ENCODE measurements at places on chromosomes 1 and 21. TPM values are rescaled to one million over a fixed set of nuclear protein-coding genes. Genes with fewer than 3 reads are reported as not detected.

GRCh38 chr1:7784492-7785071 is 491 bp downstream of the PER3 start:
- DNase-seq, result peak; percentile 66

- no peak for DNase-seq
These were observed 17.9 kb downstream of the MRAP start for GRCh38 chr21:32316361-32317215.

GRCh38 chr1:37175666-37176215 is 141.4 kb upstream of the GRIK3 start:
- no peak for DNase-seq

Gene KIFAP3
- total RNA-seq, result 68.2 TPM

Gene DNALI1
- total RNA-seq, result 8.2 TPM

Gene RERE
- 175 TPM for total RNA-seq

Gene SPATA45
- total RNA-seq, result not detected

- no peak for DNase-seq
These were observed 8.9 kb downstream of the PTPN14 start for GRCh38 chr1:214542275-214543199.

Gene HHAT
- 2.8 TPM for total RNA-seq

DNA sequence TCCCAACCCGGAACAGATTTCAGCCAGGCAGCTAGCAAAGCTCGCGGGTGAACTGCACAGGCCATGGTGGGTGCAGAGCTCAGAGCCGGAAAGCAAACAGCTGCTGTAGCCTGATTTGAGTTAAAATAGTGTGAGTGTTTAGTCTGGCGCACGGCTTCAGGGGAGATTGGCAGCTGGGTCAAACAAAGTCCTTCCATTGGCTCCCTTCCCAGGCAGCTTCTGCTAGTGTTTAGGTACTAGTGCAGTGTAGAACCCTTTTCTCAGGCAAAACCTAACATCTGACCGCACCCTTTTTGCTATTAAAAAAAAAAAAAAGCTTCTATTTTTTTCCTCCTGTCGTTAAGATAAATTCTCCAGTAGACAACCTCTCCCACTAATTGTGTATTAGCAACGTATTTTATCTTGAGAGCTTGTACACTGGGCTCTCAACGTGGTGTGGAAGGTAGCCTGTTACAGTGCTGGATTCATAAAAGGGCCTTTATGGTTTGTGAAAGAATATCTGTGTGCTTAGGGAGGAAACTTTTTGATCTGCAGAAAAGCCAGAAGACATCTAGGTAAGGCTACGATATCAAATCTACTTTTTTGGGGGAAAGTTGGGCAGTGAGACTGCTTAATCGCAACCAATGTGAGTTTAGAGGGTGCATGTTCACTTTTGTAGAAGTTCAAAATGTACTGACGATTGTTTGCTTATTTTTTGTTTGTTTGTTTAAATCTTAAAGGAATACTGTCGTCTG is 689.6 kb downstream of the USP25 start:
- DNase-seq, result peak; percentile 90

DNA sequence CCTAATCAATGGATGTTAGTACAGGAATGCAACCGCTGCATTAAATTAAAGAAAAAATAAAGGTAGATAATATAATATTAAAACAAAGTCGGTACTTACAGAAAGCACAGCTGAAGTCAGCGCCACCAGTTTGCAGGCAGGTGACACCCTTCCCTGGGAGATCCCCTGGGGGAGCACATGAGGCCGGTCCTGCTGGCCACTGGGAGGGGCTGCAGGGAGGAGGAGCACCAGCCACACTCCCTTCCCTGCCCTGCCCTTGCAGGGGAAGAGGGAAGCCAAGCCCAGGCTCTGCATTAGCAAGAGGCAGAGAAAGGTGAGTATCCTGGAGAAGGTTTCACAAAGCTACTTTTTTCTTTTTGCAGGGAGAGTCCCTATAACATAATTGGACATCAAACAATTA is 507.0 kb downstream of the AJAP1 start:
- DNase-seq, result no peak

DNA sequence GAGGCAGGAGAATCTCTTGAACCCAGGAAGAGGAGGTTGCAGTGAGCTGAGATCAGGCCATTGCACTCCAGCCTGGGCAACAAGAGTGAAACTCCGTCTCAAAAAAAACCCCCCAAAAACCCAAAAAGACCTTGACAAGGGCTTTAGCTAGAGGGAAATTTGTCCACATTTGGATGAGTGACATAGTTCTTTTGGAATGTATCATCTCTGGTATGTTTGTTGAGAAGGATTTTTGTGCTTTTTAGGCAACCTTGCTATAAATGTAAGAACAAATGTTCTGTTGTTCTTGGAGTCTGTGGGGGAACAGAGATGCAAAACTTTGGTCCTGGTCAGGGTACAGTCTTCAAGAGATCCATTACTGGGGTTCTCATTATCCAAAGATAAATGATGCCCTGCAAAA is 28.9 kb downstream of the INAVA start:
- DNase-seq, result no peak

Gene TLR5
- total RNA-seq, result 2.0 TPM

Gene UBASH3A
- total RNA-seq, result 0.23 TPM

Gene SLC37A1
- total RNA-seq, result 2.9 TPM

DNA sequence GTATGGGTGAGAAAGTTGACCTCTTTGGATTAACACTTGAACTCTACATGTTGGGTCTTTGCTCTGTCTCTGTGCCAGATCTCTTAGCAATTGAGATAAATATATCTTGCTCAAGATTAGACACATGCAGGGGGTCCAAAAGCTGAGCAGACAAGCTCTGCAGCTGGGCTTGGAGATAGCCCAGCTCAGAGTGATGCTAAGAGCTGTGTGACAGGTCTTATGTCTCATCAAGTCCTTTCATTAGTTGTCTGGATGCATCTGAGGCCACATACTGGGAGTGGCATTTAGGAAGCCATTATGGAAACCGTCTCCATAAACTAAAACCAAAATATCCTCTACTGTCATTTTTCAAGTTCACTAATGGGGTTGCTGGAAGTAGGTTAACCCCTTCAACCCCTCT is 289.4 kb upstream of the DUSP10 start:
- no peak for DNase-seq

DNA sequence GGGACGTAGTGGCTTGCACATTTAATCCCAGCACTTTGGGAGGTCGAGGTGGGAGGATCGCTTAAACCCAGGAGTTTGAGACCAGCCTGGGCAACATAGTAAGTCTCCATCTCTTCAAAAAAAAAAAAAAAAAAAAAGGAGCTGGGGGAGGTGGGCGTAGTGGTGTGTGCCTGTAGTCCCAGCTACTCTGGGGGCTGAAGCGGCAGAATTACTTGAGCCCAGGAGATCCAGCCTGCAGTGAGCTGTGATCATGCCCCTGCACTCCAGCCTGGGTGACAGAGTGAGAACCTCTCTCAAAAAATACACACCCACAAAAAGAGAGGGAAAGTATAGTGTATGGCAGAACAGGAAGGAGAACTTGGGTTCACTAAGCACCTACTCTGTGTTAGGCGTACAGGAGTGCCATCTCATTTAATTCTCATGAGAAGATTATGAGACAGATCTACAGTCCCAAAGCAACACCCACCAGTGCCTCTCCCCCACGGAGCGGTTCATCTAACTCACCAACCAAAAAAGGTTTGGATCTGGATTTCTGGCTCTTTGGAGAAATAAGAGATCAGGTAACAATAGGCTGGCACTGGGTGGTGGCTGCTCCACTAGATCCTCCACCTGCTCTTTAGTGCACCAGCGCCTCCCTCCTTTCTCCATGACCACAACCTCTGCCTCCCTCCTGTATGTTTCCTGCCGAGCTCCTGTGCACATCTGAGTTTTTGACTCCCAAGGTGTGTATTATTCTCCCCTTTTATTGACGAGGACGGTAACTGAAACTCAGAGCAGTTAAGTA is 1.4 kb upstream of the TRAF5 start:
- no peak for DNase-seq

GRCh38 chr1:109161858-109162606 is 48.1 kb downstream of the ELAPOR1 start:
- peak; percentile 75 for DNase-seq

DNA sequence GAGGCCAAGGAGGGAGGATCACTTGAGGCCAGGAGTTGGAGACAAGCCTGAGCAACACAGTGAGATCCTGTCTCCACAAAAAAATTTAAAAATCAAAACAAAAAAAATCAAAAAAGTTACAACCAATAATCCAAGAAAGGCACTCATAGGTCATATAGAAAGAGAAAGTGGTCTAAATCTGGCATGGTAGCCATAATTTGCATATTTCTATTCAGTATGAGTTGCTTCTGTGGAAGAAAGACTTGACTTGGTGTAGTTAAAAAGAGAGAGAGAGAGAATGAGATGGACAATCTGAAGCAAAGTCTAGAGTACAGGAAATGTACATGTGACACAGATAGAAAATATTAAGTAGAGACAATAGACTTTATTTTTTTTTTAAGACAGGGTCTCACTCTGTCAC is 22.5 kb downstream of the JMJD4 start:
- no peak for DNase-seq

GRCh38 chr1:17562375-17562774 is 22.9 kb downstream of the ARHGEF10L start:
- no peak for DNase-seq

DNA sequence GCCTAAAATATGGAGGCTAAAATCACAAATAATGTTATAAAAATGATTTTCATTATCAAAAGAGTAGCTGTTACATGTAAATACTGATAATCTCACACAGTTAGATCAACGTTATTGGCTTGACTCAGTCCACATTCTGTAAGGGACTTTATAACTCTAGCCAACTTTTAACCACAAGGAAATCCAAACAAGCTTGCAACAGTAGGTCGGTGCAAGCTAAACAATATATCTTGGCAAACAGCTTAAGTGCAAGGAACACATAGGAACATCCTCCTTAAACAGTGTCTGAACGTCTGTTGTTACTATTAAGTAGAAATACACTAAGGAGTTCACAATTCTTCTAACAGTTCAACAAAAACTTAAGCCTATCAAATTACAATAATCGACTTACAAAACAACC is 126.7 kb downstream of the EIF4G3 start:
- no peak for DNase-seq

Gene OVAAL
- total RNA-seq, result 0.39 TPM

Gene TADA1
- total RNA-seq, result 10.4 TPM

- DNase-seq, result no peak
These were observed 22.9 kb downstream of the RNU1-1 start for GRCh38 chr1:16491056-16491675.

- no peak for DNase-seq
These were observed 273.5 kb downstream of the FOXD2 start for GRCh38 chr1:47711184-47711847.

- DNase-seq, result no peak
These were observed 1.1 kb downstream of the C1orf50 start for GRCh38 chr1:42768172-42768571.

Gene NUP210L
- 0.88 TPM for total RNA-seq

DNA sequence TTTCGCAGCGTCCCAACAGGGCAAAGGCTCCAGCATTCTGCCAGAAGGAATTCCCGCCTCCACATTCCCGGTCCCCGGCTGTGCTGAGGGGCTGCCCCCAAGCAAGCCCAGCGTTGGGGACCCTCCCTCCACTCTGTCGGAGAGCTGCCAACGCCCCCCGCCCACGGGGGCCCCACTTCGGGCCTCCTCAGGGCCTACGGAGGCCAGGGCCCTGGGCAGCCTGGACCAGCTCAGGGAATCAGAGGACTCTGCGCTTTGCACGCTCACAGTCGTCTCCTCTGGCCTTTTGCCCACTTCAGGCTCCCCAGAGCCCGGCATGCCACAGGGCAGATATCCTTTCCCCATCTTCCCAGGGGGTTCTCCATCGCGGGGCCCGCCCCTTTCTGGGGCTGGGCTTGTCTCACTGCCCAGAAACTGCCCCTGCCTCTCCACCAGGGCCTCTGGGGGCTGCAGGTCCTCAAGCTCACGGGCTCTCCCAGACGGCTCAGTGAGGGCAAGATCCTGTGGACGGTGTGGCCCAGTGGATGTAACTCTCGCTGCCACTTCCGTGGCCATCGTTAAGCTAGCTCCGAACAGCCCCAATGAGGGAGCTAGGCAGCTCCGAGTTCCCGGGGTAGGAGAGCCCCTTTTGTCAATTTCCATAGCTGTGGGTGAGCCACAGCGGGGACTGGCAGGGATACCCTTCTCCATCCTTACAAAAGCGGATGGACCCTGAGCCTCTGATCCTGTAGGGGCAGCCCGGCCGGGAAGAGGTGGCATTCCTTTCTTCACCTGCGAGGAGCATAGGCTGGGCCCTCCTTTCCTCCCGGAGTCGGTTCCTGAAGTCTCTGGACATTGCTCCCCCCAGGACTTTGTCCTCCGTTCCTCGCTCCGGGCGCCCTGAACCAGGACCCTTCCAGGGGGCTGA is 2.8 kb downstream of the ITPKB start:
- peak; percentile 74 for DNase-seq

GRCh38 chr1:20555025-20555757 is 2.8 kb downstream of the FAM43B start:
- no peak for DNase-seq

- DNase-seq, result no peak
These were observed 5.6 kb upstream of the OR6K2 start for GRCh38 chr1:158706096-158706495.

Gene RIMS3
- 4.8 TPM for total RNA-seq

Gene LAMB3
- total RNA-seq, result 12.6 TPM

DNA sequence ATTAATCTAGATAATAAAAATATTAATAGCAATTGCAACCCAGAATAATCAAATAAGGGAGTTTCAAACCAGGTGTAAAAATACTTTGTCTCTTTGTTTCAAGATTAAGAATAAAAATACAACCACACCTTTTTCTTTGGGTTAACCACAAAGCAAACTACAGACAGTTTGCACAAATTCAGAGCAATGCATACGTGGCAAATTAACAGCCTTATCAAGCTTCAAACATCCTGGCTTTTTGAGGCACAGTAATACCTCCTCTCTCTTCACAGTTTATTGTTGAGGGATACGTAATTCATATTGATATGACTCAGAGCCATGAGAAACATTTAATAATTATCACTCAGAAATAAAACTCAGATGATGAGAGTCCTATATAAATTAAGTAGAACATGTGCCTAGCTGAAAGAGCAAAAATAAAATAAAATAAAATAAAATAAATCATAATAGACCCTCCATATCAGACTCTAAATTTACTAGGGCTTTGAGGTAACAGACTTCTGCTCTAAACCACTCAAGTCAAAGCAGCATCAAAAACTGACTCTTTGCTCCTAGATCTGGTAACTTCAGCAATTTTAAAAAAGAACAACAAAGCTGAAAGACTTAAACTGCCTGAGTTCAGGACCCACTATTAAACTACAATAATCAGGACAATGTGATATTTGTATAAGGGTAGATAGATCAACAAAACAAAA is 11.4 kb downstream of the EDEM3 start:
- no peak for DNase-seq

Gene GUCA2A
- not detected for total RNA-seq

DNA sequence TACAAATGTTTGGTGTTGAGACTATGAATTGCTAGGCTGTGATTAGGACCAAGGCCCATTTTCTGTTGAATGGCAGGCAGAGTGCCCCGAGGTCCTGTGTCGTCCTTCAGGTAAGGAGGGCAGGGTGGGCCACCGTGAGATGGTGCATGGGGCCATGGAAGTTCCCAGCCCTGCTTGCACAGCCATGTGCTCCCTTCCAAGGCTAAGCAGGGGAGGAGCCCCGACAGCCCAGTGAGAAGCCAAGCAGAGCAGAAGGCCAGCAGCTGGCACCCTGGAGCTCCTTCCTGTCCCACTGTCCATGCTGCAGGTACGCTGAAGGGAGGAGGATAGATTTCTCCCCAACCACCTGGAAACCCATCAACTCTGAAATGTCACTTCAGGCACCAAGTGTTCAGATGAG is 8.2 kb upstream of the NUAK2 start:
- DNase-seq, result no peak

- no peak for DNase-seq
These were observed 38.8 kb downstream of the PARP1 start for GRCh38 chr1:226369110-226369509.
